ENCODE measurements at places on chromosomes 2 and 18.

DNA sequence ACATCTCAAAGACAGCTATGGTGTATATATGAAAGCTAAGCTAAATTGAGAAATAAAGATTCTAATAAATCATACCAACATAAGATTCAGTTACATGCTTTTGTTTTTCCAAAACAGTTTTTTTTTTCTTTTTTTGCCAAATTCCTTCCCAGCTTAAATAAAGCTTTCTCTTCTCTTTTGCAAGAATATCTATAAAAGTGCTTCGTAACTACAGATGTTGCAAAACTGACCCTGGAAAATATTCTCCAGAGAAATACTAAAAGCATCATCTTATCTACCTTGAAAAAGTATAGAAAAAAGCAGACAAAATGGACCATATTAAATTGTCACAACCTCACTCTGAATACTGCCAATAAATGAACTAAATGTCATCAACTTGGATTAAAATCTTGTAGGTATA is 38.7 kb downstream of the FANCL start:
- DNase-seq = no peak

- DNase-seq = no peak
Measured at GRCh38 chr2:170685591-170685990, 29.5 kb upstream of the SP5 start.

DNA sequence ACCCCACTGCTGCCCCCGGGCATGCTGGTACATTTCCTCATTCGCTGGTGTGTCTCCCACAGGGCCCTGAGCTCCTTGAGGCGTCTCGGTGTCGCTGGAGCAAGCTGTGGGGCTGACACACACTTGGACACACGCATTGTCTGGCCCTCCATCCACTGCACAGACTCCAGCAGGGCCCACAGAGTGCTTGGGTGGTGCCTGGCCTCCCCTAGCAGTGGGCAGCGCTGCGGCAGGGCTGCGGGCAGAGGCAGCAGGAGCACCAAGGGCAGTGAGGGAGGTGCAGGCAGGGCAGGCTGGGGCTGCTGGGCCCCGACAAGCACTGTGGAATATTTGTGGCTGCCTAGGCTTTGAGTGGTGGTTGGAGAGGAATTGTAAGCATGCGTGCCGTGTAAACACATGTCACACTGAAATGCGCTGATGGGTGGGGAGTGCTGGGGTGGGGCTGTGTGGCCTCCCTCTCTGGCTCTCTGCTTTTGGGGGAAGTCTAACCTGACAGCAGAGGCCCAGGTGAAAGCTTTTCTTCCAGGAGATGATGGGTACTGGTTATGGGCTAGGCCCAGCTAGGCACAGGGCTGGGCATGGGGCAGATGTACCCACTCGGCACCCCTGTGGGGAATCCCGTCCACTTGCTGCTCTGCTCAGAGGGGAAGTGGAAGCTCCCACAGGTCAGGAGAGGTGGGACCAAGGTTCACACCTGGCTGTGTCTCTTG is 55.5 kb upstream of the HS6ST1 start:
- no peak for DNase-seq

DNA sequence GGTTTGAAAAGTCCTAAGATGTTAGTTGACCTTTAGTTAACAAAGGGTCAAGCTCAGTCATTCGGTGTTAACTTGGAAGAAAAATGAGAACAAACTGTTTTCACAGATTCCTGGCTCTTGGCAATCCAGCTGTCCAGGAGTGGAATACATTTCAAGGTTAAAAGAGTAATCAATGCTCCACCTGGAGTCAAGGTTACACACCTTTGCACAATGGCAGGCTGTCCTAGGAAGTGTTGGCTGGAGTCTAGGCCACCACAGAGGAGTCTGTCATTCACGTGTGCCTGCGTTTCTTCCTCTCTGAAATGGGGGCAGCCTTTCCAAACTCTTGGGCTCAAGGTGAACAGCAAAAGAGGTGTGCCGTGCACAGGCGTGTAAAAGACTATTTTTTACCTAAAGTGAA is 6.3 kb upstream of the ID2 start:
- no peak for DNase-seq

GRCh38 chr18:38941711-38942561 is 1376.3 kb upstream of the CELF4 start:
- no peak for DNase-seq

GRCh38 chr2:64479259-64480117 is 25.5 kb downstream of the LGALSL start:
- DNase-seq = no peak

GRCh38 chr2:195995499-195995898 is 73.1 kb downstream of the DNAH7 start:
- DNase-seq = no peak

DNA sequence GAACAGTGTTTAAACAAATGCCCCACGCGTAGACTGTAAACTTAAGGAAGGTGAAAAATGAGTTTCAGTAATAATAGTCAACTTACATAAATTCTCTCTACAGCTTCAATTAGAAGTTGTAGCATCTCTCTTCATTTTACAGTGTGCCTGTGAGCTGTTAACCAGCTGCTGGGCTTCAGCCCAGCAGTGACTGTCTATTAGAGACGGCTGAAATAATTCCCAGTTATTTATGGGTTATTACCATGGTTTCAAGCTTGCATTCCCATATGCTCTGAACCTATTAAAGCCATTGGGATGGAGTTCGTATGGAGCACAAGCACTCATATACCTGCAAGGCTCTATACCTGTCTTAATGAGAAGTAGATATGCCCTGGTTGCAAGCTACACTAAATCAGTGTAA is 501.1 kb downstream of the CNTNAP5 start:
- DNase-seq = no peak

- no peak for DNase-seq
Measured at GRCh38 chr2:61670591-61671501, 132.7 kb upstream of the XPO1 start.

- no peak for DNase-seq
Measured at GRCh38 chr2:138496096-138496651, 5.4 kb upstream of the SPOPL start.

DNA sequence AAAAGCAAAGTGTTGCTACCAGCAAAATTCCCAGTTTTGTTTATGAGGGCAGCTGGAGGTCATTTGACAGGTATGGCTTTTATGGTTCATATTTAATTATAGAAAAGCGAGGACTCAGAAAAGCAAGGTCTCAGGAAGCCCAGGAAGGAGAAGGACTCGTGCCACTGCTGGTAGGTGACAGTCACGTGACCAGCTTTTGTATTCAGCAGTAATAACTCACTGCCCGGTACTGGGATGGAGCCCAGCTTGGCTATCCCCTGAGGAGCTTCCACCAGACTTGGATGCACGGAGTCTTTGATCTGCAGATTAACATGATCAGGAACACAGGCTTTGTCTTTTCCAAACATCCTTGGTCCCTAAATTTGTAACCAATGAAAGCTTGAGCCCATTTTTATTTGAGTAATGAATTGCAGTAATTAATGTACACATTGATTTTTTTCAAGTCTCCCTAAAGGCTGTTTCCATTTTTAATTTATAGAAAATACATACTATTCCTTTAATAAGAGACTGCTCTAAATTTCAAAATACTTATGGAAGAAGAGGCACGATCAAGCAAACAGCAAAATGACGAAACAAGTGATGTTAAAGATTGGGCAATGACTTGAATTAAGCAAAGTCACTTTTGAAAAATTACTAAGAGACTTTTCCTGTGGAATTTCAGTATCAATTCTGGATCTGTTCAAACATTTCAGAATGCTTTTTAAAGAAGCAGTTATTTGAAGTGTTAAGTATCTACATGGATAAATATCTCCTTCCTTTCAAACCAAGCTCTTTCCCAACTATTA is 251.7 kb upstream of the HNRNPA3 start:
- DNase-seq = no peak
